ENCODE measurements at places on chromosomes 2 and 18.

DNA sequence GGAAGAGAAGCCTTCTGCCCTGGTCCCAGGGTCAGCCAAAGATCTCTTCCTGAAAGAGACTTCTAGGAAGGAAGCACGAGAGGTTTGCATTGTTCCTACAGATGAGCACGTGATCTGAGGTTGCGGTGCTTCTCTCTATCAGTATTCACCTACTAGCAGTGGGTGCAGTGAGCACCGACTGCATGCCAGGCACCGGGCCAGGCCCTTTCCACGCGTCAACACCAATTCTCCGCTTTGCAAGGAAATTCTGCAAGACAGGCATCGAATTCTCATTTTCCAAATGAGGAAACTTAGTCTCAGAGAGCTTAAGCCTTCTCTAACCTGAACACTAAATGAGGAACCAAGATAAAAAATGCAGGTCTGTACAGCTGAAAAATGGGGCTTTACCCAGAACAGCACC lies 151.5 kb upstream of the MYCN start:
- no peak for DNase-seq

- no peak for DNase-seq
Measured at GRCh38 chr2:144595686-144596072, 75.8 kb upstream of the ZEB2 start.

GRCh38 chr2:129777146-129777545 lies 202.3 kb upstream of the RAB6C start:
- no peak for DNase-seq

GRCh38 chr2:181891966-181892798 lies 652 bp downstream of the ITPRID2 start:
- DNase-seq: no peak

GRCh38 chr2:4486971-4487370 lies 783.6 kb downstream of the DCDC2C start:
- DNase-seq: no peak

DNA sequence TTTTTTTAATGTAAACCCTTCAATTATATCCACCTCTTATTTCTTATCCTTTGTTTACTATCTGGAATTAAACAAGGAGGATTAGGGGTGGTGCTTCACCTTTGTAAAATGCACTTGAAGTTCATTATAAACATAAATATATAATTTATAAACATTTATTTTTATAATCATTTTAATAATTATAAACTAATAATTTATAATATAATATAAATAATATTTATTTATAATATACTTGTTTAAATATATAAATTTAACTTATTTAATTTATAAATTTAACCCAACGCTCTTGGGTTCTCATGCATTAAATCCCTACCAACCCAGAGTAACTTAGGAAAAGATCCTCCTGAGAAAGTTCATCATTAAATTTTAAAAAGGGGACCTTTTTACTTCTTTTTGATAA lies 452.5 kb downstream of the PTPRM start:
- no peak for DNase-seq

- no peak for DNase-seq
Measured at GRCh38 chr2:10057231-10058107, 14.1 kb downstream of the KLF11 start.

Data from SK-N-MC (cell line).